Activated T-helper 1 cell treated with anti-CD3 and anti-CD28 coated beads, Interleukin-2, amount 50 U/mL, for 16 hours (primary cell): ENCODE measurements at places on chromosomes 3 and 15.

GRCh38 chr3:196150481-196150880, 60.7 kb downstream of the ZDHHC19 start:
- no peak for DNase-seq

GRCh38 chr3:5767304-5767703, 579.8 kb downstream of the EDEM1 start:
- no peak for DNase-seq

- no peak for DNase-seq
These were observed 10.3 kb upstream of the SMAD6 start for GRCh38 chr15:66691727-66692126.

DNA sequence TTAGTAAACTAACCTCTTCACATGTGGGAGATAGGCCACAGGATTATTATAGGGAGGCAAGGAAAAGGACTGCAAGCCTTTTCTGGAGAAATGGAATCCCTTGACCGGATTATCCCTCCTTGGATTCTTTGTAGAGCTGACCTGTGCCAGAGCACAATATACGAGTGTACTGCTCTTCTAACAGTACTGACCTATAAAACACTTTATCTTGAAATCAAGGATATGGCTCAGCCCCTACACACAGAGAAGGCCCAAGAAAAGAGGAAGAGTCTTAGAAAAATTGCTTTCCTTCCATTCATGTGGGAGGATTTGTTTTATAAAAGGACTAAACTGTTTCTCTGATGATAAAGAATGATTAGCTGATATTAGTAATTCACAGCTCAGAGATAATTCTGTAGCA, 42.2 kb downstream of the DMXL2 start:
- no peak for DNase-seq
